ENCODE measurements at places on chromosomes 11 and 22.

DNA sequence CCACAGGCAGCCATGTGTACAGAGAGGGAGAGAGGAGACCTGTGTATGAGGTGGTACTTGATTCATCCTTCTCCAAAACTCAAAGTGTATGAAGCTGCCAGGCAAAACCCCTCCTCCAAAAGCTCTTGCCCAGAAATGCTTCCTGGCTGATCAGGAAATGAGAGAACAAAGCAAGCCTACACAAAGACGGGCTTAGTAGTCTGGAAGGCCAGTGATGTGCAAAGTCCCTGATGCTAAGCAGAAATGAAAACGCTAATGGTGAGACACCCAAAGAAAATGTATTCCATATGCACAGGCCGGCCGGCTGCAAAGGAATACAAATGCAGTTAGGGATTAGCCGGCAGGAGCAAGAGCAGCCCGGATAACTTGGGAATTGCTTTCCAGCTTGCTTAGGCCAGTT is 234.9 kb upstream of the CADM1 start:
- DNase-seq: no peak

DNA sequence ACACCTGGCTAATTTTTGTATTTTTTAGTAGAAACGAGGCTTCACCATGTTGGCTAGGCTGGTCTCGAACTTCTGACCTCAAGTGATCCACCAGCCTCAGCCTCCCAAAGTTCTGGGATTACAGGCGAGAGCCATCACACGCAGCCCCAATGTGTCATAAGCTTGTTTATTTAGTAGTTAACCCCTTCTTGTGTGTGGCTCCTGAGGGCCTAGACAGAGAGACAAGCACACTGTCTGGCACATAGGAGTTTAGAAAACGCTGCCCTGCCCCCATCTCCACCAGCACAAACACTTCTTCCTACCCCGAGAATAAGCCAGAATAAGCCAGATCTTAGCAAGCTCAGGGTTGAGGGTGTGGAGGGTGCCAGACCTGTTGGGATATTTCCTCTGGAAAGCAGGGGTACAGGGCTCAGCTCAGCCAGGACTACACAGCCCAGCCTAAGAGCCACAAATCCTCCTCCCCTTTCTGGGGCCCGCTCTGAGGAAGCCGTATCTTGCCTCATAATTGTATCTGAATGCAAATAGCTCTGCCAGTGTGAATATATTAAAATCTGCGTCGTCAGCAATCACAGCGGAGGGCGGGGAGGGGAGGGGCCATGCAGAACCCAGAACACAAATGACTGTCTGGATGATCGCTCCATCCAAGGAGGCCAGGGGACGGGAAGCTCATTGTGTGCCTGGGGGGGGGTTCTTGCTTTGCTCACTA is 247.3 kb downstream of the MN1 start:
- DNase-seq: no peak

DNA sequence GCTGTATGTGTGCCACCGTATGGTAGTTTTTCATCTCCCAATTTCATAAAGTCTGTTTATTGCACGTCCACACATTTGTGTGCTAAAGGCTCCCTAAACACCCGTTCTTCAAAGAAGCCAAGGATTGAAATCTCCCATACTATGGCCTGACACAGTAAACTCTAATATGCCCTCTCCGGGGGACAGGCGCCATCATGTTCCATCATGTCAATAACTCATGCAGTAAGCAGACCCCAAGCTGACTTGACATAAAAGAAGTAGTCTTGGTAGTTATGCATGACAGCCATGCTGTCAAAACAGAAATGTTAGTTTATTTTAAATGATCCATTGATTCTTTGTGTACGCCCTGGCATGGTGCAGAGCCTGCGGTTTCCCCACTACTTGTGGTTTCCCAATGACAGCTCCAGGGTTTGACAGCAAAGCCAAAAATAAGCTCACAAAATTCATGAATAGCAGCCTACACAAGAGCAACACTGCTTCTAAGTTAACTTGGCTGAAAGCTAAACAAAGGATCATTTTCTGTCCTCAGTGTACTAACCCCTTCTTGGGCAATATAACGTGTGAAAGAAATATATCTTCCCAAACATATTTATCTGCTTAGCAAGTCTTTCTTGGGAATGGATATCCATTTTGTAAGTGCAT is 56.5 kb upstream of the CABP7 start:
- no peak for DNase-seq

- no peak for DNase-seq
These were observed 442.7 kb downstream of the MIAT start for GRCh38 chr22:27099946-27100722.

DNA sequence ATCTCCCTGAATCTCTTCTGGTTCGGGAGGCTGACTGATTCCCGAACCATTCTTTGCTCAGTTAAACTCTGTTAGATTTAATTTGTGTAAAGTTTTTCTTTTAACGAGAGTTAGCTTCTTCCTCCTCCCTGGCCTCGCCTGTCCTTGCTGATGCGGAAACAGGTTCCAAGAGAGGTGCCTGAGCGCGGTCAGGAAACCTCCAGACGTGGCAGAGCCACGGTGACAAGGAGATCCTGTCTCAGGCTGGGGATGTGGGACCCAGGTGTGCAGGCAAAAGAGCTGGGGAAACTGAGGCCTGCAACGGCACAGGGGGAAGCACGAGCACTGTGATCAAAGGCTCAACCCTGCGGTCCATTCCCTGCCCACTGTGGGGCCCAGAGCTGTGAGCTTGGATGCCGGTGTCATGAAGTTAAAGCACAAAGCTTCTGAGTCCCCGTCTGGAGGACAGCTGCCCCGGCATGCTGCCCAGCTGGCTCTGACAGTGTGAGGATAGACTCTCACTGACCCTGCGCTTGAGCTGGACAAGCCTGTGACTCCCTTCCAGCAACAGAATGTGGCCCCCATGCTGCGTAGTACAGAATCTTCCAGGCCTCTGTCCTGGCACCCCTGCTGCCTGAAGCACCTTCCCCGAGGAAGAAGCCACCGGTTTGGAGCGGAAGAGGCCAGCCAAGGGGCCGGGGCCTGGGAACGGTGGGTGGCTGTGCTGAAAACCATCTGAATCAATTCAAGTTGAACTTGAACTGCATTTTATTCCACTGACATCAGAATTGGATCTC is 960.6 kb downstream of the BRD1 start:
- no peak for DNase-seq

GRCh38 chr22:23067023-23067650 is 3.2 kb upstream of the GNAZ start:
- peak; percentile 4 for DNase-seq

DNA sequence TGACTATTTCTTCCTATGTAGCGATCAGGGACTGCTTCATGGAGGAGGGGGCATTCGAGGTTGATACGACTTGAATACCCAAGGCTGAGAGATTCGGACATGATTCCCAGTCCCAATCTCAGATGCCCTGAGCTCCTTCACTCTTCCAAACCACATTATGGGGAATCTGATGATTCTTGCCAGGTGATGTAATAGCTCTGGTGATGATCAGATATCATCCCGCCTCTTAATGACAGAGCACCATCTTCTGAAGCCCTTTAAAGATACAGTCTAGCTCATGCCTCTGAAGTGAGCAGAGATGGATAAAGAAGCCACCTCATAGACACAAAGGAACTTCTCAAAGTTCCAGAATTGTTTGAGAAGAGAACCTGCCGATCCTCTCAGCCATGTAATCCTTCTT is 8.9 kb upstream of the CLMP start:
- DNase-seq: no peak

DNA sequence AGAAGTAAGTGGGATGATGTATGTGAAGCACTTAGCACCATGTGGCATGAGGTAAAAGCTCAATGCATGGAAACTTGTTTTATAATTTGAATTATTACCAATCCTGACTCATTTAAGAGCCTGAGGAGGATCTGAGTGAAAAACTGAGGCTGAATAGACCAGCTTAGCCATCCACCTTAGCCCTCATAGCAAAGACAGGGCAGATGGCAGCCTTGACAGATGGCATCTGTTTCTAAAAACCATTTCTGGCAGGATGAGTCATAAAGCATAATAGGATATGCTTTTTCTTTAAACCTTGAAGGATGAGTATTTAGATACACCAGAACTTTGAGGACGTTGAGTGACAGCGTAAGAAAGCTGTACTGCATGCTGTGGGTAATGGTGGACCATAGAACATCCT is 61.0 kb upstream of the NAV2 start:
- no peak for DNase-seq

DNA sequence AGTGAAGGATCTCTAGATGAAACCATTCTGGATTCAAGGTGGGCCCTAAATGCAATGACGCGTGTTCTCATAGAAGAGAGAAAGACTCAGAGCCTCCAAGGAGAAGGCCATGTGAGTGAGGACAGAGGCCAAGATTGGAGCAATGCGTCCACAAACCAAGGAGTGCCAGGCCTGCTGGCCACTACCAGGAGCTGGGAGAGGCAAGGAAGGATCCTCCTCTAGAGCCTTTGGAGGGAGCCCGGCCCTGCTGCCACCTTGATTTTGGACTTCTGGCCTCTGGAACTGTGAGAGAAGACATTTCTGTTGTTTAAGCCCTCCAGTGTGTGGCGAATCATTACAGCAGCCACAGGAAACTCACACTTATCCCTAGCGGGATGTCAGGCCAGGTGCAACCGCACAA is 52.7 kb upstream of the SHANK2 start:
- DNase-seq: no peak

DNA sequence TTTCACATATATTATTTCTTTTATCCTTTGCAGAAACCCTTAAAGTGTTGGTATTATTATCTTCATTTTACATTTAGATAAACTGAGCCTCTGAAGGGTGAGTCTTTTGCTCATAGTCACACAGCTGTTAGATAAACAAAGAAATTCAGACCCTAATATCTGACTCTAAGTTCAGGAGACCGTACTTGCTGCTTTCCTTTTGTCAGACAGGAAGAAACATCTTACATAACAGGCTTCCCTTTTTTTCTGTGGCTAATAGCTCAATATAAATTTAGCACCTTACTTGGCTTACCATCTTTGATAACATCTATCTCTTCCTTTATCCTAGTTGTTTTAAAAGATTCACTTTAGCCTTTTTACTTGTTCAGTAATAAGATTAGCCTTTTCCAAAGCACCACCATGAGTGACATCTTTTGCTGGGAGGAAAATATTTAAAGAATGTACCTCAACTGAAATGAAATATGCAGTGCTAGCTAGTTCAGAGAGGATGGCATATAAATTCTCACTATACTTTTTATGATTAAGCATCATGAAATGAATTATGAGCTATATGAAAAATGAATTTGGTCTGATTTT is 128.6 kb downstream of the WNT11 start:
- DNase-seq: no peak

GRCh38 chr22:49855251-49855911 is 1.7 kb downstream of the ZBED4 start:
- no peak for DNase-seq

- DNase-seq: no peak
These were observed 505.4 kb downstream of the MN1 start for GRCh38 chr22:27296091-27296675.

DNA sequence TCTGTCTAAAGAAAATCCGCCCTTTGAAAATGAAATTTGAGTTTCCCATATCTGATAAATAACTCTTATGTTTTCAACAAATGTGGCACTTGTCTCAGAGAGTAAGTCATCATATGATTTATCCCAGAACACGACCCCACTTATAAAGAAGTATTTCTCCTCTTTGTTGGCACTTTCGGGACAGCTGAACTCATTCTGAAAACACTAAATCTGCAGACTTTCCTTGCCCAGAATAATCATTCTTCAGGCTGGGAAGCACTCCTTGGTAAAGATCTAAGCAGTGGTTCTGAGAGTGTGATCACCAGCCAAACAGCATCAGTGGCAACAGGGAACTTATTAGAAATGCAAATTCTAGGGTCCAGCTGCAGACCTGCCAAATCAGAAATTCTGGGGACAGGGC is 532.2 kb upstream of the API5 start:
- no peak for DNase-seq

Measured in activated naive CD4-positive, alpha-beta T cell treated with anti-CD3 and anti-CD28 coated beads, Interleukin-2, amount 50 U/mL, for 16 hours (primary cell).